Fibroblast of villous mesenchyme (primary cell): ENCODE measurements at places on chromosomes 2 and 18. TPM values are rescaled to one million over a fixed set of nuclear protein-coding genes. Genes with fewer than 3 reads are reported as not detected.
A peak's percentile ranks its signal among the peaks of the same experiment; 100 is the strongest.

GRCh38 chr2:105769504-105769903 is 24.8 kb downstream of the NCK2 start:
- no peak for DNase-seq

Gene SLC9A4
- total RNA-seq, result under 0.01 TPM in 1 of 2 replicates, not detected in the other

DNA sequence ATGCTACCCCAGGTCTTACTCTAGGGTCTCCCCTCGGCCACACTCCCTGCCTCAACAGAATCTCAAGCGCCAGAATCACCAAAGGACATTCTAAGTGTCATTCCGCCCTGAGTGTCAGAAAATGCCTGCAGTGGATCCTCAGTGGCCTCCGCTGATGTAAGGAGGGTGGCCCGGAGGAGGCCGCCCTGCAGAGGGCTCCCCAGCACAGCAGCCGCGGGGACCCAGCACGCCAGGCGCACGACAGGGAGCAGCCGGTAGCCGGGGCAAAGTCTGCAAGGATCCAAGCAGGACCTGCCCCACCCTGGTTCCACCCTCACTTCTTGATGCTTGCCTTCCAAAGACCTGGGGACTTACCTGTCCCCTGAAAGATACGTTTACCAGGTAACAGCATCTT is 54.2 kb upstream of the ID2 start:
- no peak for DNase-seq

- peak; percentile 50 for DNase-seq
Observed at GRCh38 chr2:62597323-62597722, 91.3 kb upstream of the TMEM17 start.

Gene DTYMK
- total RNA-seq, result 33.2 and 40.9 TPM in 2 replicates

Gene LCT
- total RNA-seq, result under 0.01 TPM in 1 of 2 replicates, not detected in the other

Gene GALNT13
- 1.7 and 1.9 TPM in 2 replicates for total RNA-seq

- DNase-seq, result no peak
Observed at GRCh38 chr2:166957686-166958085, 69.4 kb downstream of the XIRP2 start.

GRCh38 chr2:215435280-215435869 is 493 bp downstream of the FN1 start:
- DNase-seq, result peak; percentile 36

GRCh38 chr2:209526561-209526960 is 102.7 kb downstream of the MAP2 start:
- DNase-seq, result peak; percentile 16

GRCh38 chr2:181319286-181319685 is 137.9 kb upstream of the ITGA4 start:
- DNase-seq, result no peak

Gene COL6A3
- 1,329 and 1,968 TPM in 2 replicates for total RNA-seq

- DNase-seq, result peak; percentile 49
Observed at GRCh38 chr2:137865954-137866540, 98.2 kb upstream of the HNMT start.
